Globus pallidus (tissue), 1 donor: ENCODE measurements at places on chromosomes 7 and 10.

DNA sequence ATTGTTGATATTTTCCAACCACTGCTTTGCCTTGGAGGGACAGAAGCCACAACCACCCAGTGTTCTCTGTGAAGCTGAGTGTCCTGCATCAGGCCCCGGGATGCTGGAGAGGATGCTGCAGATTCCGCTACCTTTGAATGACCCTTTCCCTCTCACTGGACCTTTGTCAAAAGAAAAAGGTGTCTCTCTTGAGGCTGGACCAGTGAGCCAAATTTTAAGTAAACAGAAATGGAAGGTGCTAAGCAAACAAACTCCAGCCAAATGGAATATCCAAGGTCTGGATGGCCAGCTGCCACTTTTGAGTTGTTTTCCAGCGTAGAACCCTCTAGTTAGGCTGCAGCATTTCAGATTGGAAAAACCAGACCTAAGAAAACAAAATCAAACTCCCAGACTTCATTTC lies 145.5 kb downstream of the TRIL start:
- no peak for DNase-seq

GRCh38 chr10:29140151-29140550 lies 148.7 kb upstream of the LYZL1 start:
- peak; percentile 38 for DNase-seq

DNA sequence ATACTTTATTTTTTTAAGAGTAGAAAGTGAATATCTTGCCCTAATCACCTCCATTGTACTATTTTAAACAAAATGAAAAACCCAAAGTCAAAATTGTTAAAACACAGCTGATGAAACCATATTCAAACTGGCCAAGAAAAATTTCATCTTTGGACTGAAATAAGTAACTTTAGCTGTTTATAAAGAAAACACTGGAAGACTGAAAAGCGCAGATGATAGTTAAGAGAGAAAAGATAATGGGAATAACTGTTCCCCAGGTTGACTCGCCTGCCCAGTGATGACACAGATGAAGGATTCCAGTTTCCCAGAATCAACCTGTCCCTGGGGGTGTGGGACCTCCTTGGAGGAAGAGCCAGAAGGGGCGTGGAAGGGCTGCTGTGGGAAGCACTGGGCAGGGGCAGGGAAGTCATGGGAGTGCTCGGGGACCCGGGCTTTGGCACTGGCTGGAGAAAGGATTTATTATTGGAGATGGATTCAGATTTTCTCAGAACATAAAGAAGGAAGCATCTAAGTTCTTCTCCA lies 43.1 kb downstream of the DENND2A start:
- DNase-seq = no peak

GRCh38 chr7:31720366-31720765 lies 33.4 kb downstream of the PPP1R17 start:
- DNase-seq = no peak

DNA sequence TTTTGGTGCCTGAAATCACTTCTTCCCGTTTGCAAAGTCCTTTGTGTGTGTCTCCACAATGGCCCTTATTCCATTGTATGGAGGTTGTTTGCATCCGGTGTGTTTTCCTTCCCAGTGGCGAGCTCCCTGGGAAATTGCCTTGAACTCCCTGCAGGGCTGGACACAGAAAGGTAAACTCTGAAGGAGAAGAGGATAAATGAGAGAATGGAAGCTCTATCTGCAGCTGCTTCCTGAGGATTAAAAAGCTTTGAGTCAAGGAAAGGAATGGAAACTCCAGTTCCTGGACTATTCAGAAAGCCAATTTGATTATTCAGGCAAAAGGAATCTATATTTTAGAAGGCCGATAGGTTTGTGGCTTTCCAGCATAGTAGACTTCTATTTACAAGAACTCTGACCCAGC lies 4.4 kb upstream of the GRK5 start:
- no peak for DNase-seq

DNA sequence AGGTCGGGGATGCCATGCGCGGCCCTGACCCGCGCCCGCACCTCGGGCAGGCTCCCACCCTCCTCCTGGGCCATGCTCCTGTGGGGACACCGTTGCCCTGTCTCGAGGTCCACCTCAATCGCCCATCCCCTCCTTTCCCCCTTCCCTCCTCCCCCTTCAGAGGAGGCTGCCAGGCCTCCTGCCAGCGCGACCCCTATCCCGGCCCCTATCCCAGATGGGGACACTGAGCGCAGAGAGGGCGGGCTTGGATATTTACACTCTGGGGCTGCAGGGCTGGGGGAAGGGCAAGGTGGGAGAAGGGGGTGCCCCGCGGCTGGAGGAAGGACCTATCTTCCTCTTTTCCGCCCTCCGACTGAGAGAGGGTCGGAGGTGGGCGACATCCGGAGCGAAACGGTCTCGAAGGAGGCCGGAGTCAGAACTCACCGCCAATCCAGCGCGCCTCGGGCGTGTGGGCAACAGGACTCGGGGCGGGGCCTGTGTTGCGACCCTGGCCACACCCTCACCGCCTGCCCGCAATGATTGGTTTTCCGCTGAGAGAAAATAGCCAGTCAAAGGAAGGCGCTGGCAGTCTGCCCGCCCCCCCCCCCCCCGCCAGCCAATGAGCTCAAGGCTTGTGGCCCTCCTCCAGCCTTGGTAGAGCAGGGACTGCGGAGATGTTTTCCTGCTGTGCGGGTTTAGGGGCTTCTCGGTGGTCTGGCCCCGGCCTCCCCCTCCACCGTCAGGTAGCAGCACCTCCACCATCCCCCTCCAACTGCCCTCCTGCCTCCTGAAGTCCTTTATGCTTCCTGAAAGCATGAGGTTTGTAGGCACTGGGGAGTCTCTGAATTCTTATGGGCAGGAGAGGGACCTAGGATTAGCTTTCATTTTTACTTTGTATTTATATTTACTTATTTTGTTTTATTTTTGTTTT lies at the start of gene METTL27:
METTL27 (minus strand) TSS at position 450 of the 910 bp plus-strand sequence; CDS start at position 74, 376 bp downstream.
- DNase-seq = peak; percentile 89

- DNase-seq = no peak
These were observed 231.3 kb upstream of the GRB10 start for GRCh38 chr7:51013861-51014511.

DNA sequence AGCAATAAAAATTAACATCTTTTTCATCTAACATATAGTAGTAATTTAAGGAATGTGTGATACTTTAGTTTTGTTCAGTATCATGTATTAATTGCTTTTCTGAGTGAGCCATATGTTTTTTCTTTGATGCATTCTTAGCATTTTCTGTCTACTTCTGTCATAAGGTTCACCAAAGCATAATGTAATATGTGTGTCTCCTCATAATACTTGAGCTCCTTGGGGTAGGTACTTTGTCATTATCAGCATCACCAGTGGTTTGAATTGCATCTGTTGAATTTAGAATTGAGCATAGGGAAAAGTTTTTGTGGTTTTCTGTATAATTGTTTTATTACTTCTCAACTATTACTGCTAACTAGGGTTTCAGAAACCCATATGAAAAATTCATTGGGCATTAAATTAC lies 26.5 kb downstream of the VPS50 start:
- DNase-seq = no peak

- peak; percentile 67 for DNase-seq
These were observed 107.7 kb downstream of the SEPTIN7 start for GRCh38 chr7:35908331-35909216.

- DNase-seq = no peak
These were observed 22.7 kb downstream of the SSC4D start for GRCh38 chr7:76386691-76387260.

GRCh38 chr7:68256295-68256694 lies 1259.7 kb downstream of the TYW1 start:
- no peak for DNase-seq

GRCh38 chr7:8699875-8700624 lies 266.6 kb downstream of the NXPH1 start:
- DNase-seq = no peak

GRCh38 chr10:69860271-69860670 lies 58.6 kb downstream of the COL13A1 start:
- DNase-seq = no peak

DNA sequence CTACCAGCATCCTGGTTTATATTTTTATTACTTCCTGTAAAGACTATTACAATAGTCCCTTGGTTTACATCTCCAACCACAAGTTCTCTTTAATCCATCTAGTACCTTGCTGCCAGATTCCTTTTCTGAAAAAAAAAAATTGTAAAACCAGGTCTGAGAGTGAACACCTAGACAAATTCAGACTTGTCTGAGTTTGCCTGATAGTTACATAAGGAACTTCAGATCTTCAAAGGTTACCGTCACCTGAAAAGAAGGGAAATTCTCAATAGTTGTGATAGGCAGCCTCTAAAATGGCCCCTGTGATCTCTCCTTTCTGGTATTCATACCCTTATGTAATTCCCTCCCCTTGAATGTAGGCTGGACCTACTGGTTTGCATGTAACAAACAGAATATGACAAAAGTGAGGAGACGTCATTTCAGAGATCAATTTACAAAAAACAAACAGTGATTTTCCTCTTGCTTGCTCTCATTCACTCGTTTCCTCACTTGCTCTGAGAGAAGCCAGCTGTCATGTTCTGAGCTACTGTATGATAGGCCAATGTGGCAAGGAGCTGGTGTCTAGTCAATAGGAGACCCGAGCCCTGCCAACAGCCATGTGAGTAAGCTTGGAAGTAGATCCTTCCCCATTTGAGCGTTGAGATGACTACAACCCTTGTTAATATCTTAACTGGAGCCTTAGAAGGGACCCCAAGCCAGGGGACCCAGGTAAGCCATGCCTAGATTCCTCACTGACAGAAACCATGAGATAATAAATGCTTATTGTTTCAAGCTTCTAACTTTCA lies 110.9 kb upstream of the LSM8 start:
- no peak for DNase-seq

GRCh38 chr7:3897430-3898372 lies 596.6 kb downstream of the SDK1 start:
- no peak for DNase-seq

DNA sequence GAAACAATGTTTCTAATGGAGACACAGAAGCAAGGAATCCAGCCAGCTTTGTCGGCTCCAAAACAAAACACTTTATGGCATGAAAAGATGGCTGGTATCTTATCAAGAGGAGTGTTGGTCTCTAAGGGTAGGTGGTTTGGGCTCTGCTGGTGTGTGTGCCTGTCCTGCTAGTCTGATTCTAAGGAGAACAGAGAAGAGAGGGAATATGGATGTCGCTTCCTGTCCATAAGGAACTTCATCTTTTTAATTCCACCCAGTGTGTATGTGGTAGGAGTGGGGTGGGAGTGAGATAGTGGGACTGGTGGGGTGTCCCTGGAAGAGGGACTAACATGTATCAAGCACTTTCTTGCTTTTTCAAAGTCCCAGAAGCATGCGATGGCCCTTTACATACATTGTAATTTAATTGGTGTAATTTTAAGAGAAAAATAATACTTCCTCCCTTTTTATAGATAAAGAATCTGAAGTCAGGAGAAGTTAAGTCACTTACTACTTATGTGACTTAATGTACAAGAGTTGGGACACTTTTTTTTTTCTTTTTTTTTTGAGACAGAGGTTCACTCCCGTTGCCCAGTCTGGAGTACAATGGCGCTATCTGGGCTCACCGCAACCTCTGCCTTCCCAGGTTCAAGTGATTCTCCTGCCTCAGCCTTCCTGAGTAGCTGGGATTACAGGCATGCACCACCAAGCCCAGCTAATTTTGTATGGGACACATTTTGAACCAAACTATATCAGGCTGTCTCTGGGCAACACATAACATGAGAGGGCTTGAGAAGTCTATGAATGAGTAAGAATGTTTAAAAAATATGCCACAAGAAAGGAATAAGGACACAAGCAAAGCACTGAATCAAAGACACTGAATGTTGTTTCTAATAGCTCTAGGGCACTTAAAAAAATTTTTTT lies 18.8 kb downstream of the NT5C3A start:
- no peak for DNase-seq

GRCh38 chr7:150450491-150451001 lies at the start of gene GIMAP8:
TSS of gene GIMAP8 (plus strand) at chr7:150450630. CDS start at chr7:150466699, 16,069 bp downstream.
- peak; percentile 64 for DNase-seq

DNA sequence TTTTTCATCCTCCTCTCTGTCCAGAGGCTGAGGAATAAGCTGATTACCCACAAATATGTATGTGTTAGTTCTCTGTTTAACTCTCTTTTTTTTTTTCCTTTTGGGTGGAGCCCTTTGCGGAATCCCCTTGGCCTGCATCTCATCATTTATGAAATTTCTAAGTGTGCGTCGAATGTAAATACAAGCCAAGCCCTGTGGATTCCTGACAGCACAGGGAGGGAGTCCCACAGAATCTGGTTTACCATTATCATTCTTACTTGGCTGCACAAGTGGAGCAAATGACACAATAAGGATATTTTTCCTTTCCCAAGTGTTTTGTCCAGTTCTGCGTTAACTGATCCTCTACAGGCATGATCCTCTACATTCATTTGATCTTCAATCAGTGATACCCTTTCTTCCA lies 11.4 kb downstream of the STK31 start:
- DNase-seq = no peak

- DNase-seq = no peak
These were observed 68.0 kb upstream of the CDCA7L start for GRCh38 chr7:22013711-22014110.

- DNase-seq = no peak
These were observed 606.3 kb upstream of the IGFBP3 start for GRCh38 chr7:46527360-46527759.

GRCh38 chr7:29935111-29935510 lies 54.5 kb downstream of the SCRN1 start:
- DNase-seq = no peak

DNA sequence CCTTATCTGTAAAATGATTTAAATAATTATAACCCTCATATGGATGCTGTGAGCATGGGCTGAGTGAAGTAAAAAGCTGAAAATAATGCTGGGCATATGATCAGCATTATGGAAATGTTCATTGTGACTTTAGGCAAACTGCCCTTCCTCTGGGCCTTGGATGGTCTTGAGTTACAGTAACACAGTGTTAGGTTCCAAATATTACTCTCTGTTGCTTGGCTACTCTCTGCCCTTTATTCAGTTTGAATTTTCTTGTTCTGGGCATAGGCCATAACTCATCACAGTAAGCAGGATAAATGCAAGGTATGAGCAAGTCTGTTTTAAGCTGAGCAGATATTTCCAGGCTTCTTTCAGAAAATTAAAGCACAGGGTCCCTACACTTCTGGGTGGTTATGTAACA lies 868.0 kb downstream of the KCNMA1 start:
- DNase-seq = no peak

GRCh38 chr7:148863324-148863723 lies 20.8 kb downstream of the EZH2 start:
- DNase-seq = no peak

GRCh38 chr7:112176241-112176640 lies 30.0 kb downstream of the DOCK4 start:
- DNase-seq = no peak

DNA sequence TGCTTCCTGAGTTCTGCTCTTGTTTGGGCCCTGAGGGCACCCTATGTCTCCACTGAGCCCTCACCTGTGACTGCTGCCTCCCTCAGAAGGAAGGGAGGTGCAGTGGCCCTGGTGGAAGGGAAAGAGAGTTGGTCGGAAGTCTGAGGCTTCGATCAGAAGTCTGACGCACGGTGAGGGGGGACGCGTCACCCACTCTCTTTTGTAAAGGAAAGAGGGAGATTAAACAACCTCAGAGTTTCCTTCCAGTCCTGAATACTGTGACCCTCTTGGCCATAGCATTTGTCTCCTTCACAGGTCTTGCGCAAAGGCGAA lies 31.4 kb upstream of the TRIM8 start:
- no peak for DNase-seq

DNA sequence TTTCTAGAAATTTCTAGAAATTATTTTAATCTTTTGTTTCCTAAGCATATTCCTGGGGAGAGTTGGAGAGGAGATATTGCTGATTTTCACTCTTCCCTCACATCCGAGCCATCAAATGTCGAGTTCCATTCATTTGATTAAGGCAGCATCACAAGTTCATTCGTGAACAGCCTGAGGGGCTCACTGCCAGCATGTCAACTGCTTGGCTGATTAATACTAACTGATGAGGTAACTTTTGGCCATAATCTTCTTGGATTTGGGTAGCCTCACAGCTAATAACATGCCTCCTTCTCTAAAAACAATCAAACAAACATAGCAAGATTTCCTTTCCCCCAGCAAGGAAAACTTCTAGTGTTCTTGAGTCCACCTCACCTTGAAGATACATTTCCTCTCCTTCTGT lies 87.1 kb upstream of the AFAP1L2 start:
- no peak for DNase-seq
